ENCODE measurements at places on chromosomes 4 and X.

DNA sequence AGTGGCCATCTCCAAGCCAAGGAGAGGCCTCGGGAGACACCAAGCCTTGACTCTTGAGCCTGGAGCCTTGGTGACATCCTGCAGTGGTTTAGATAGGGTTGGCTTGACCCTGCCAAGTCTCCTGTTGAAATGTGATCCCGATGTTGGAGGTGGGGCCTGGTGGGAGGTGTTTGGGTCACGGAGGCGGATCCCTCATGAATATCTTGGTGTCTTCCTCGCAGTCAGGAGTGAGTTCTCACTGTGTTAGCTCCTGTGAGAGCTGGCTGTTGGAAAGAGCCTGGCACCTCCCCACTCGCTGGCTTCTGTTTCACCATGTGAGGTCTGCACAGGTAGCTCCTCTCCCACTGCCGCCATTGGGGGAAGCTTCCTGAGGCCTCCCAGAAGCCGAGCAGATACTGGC lies 38.8 kb downstream of the ADRA2C start:
- DNase-seq = no peak

DNA sequence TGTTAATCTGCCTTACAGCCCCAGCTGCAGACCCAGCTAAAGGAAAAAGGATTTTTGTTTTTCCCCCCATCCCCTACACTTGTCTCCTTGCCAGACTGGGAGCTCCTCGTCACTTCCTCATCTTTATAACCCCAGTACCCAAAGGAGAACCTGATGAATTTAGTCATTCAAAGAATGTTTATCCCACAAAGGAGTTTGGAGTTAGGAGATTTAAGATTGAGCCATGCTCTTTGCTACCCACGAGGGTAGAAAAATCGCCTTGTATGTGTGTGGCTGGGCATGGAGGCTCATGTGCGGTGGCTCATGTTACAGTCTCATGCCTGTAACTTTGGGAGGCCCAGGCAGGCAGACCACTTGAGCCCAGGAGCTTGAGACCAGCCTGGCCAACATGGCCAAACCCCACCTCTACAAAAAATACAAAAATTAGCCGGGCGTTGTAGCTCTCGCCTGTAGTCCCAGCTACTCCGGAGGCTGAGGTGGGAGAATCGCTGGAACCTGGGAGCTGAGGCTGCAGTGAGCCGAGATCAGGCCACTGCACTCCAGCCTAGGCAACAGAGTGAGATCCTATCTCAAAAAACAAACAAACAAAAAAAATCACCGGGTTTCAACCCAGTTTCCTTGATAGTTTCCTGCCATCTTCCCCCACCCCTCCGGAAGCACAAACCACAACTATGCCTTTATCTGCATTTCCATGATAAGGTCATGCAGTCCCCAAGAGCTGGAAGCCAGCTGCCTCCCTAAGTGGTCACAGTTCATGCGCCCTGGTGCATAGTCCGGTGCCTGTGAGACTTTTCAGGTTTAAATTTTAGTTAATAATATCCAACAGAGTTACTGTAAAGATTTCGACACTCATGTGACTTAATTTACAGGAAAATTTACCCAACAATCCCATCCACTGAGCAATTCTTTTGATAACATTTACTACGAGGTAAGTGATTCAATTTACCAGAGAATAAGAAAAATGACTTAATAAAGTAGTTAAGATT lies 1.5 kb downstream of the CFAP97 start:
- no peak for DNase-seq

DNA sequence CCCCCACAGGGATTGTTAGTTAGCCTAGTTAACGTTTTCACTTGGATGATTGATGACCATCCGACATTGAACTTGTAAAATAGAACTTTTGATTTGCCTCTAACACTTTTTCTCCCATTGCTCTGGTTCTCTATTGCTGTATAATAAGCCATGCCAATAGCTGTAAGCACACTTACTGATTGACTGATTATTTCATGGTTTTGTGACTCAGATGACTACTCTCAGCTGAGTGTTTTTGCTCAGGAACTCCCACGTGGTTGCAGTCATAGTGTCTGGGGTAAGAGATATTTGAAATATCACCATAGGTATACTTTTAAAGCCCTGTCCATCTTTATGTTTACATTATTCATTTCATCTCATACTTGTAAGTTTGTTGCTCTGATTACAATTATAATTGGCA lies 1285.5 kb downstream of the STIM2 start:
- DNase-seq = no peak

GRCh38 chrX:38220024-38220414 lies 652 bp downstream of the SRPX start:
- no peak for DNase-seq

DNA sequence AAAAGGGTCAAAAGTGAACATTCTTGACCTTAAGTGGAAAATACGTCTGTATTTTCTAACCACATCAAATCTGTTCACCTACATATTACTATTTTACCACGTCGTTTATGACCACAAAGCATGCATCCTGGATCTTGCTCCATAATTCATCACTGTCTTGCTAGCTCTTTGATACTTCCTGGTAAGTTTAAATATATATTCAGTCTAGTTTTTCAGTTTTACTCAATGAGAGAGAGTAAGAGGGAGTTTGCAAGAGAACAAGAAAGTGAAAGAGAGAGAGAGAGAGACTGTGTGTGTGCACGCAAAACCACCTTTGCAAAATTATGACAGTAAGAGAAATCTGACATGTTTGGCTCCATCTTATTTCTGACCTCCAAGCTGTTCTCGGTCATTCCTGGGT lies 173.7 kb upstream of the GALNTL6 start:
- no peak for DNase-seq

DNA sequence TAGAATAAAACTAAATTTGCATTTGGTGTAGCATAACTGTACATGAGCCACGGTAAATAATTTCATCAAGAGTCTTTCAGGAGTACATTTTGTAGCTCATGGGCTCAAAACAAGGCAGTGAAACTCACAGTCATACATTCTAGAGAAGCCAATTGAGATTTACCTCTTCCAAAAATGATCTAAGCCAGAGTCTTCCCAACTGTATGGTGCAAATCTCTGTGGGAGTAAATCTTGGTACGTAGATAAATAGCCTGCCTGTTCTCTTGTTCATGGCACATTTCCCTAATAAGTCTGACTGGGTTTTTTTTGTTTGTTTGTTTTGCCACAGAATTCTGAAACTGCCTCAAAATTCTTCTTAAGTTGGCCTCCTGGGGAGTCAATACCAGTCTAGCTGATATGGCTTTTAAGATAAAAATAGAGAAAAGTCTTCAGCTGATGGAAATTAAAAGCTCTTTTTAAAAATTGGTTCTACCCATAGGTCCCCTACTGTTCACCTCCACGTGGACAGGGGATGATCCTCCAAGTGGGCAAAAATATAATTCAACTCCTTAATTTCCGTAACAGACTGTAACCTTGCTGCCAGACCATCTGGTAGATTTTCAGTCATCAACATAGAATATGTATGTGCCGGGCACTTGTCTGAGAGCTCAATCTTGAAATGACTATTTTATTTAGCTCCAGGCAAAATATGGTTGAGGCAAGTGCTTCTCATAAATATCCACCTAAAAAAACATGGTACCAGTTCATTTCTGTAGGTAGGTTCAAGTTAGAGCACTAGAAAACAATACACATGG lies 365.4 kb downstream of the PDHA2 start:
- no peak for DNase-seq

DNA sequence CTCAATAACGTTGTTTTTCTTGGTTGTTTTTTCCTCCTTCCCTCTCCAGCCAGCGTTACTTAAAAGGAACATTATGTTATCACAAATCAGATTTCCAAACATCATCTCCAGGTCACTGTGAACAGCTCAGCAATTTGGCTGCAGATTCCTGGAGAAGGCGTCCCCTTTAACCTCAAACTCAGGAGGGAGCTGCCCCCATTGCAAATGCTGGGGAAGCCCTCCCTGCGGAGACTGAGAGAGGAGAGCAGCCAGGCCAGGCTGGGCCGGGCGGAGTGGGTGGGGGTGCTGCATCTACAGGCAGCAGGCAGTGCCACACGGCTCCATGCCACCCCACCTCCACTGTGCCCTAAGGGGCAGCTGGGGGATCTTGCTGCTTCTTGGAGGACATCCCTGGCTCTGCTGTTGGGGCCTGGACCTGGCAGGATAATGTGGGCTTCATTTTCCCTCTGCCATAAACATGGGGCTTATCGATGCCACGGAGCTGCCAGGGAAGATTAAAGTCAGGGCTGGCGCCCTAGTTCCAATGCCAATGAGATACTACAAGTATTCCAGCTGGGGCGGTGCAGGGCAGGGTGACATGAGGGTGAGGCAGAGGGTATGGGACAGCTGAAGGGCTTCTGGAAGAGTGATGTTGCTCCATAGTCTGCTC lies 148.8 kb downstream of the PJA1 start:
- no peak for DNase-seq

DNA sequence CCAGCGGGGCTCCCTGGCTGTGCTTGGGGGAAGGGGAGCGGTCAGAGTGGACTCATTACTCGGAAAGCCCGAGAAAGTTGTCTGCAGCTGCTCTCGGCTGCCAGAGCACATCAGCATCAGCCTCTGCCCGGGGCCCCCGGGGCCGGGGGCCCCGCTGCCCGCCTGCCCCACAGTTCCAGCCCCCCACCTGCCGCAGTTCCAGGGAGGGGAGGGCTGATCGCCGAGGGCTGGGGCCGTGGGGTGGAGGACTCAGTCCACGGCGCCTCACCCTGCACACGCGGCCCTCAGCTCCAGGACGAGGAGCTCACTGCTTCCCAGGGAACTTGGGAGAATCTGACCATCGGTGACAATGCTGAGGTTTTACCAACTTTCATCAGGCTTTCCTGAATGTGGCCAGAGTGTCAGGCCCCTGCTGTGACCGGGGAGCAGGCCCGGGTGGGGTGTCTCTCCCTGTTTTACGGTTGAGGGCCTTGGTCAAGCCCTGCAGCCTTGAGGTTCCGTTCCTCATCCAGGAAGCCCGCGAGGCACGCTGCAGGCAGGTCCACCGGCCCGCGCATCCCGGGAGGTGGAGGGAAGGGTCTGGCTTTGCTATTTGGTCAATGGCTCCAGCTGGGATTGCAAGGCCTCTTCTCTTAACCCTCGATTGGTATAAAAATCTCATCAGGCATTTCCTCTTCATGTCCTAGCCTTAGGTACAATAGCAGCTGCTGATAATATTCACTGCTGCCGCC lies 57.2 kb downstream of the CPZ start:
- no peak for DNase-seq

DNA sequence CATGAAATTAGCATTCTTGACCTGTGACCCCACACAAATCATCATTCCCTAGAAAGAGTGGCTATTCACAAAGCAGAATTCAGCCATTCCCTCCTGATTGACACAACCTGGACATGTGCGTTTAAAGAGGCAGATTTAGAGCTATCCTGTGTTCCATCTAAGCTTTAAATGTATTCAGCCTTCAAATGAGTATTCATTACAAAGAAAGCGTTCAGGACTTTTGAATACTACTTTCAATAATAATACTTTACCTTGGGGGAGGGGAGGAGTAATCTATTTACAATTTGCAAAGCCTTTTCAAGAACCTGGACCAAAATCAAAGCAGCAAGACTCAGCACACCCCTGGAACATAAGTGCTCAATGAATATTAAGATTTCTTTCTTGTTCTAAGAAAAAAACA lies 22.5 kb upstream of the GPC4 start:
- no peak for DNase-seq

DNA sequence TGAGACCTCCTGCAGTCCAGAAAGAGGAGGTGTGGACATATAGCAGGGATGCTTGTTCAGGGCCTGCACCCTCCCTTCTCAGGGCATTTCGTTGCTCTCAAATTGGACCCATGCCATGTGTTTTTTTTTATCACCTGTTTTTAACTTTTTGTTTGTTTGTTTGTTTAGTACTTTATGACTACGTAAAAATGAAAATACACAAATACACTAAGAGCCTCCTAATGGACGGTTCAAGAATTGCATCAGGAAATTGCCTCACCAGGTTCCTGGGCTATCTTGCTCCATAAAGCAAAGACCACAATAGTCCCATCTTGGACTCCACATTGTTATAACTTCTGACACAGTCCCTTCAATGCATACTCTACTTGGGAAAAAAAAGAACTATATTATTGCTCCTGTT lies 1685.9 kb upstream of the TENM3 start:
- DNase-seq = no peak

DNA sequence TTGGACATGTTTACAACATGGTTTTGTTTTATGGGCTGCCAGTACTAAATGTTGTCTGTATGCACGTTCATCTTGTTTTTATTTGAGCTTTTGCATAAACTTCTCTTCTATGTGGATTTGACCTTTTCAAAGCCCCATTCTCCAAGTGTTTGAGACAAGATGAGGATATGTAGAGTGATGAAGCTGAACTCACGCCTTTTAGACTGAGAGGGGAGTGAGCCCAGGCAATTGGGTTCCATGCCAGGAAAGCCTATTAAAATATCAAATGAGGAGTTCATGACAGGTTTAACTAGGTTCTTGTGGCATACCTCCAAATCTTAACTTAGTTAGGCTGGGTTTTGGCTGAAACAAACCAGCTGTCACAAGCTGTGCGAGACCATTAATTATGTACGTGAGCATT lies 170.4 kb upstream of the LDB2 start:
- no peak for DNase-seq

DNA sequence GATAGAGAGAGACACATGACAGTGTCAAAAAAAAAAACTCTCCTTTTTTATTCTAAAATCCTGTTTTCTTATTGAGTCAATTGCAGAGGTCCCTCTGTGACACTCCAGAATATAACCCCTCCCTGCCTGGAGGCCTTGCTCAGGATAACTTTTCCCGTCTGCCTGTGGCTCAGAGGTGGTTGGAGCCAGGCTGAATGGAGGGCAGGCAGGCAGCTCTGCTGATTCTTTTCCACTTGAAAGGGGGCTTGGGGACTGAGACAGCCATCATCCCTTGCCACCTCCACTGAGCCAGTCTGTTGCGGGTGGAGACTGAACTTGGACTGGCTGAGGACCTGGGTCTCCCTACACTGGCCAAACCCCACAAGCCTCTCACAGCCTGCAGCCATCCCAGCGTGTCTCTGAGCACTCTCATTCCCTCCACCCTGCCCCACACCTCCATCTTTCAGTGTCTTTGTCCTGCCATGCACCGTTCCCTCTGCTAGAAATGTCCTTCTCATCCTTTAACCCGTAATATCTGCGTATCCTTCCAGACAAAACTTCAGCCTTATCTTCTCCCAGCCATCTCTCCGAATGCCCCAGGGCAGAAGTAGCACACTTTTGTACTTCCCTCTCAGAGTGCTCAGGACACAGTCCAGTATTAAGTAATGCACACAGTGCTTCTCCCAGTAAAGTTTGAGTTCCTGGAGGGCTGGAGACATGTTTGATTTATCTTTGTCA lies 139.9 kb downstream of the CHIC2 start:
- DNase-seq = no peak

- no peak for DNase-seq
These were observed 157.9 kb upstream of the DKK2 start for GRCh38 chr4:107194005-107194404.

- no peak for DNase-seq
These were observed 181.6 kb downstream of the LARP7 start for GRCh38 chr4:112818594-112818965.

DNA sequence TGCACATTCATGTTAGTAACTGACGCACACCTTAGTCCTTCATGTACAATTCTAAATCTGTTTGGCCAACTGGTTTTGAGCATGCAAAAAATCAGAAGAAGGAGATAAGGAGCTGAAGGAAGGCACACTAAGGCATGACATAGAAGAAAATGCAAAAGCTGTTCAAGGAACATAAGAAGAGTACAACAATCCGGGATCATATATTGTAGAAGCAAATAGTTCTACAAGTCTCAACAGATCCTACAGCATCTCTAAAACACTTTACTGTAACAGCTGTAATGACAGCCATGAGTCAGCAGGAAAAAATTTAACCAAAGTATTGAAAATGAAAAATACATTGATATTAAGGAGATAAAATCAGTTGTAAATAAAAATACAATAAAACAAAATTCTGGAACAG lies 57.7 kb downstream of the KLHL13 start:
- no peak for DNase-seq

Measured in CD4-positive, alpha-beta T cell treated with Interferon gamma for 1 hour (primary cell).